ENCODE measurements at places on chromosomes 7 and 10. TPM values are rescaled to one million over a fixed set of nuclear protein-coding genes. Genes with fewer than 3 reads are reported as not detected.

DNA sequence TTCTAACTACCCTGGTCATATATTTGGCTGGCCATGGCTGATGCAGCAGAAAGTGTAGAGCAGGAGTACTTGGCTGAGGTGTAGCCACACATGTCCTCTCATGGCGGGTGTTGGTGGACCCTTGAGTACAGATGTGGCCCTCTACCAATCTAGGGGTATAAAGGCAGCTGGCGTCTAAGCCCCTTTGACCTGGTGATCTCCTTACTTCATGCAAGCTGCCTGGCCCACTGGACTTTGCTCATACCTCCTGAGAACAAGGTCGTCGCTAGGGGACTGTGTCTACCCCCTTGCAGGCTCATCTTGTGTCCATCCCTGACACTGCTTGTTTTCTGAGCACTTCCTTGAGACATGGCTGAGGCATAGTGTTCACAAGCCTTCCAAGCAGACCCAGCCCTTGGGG, 287.8 kb downstream of the RPS24 start:
- no peaks in the 10 kb centered on the region for H3K4me1 ChIP-seq
- no peak overlapping the region for H3K4me3 ChIP-seq
- DNase-seq, result no peak

- H3K36me3 ChIP-seq, result peaks cover 22% of the 10 kb centered on the region
- no peaks in the 10 kb centered on the region for H3K27me3 ChIP-seq
- peak; percentile 42 for DNase-seq
These were observed 507 bp downstream of the STN1 start for GRCh38 chr10:103917302-103918052.

DNA sequence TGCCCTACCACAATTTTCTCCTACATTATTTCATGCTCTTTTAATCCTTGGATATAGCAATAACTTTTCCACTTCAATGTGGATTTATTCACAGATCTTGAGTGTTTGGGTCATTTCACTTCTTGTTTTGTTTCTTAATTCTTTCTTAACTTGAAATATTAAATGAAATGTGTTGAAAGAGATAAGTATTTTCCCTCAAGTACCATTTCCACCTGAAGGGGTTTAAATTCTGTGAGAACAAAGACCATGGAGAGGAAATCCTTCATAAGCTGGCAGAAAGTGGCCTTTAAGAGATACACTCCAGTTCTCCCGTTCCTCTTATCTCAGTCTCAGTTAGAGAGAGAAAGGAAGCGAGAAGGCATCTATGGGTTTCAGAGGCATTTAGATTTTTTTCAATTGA, 14.1 kb upstream of the DLD start:
- no peaks in the 10 kb centered on the region for H3K27me3 ChIP-seq
- no peak overlapping the region for H3K27ac ChIP-seq
- H3K36me3 ChIP-seq, result no peaks in the 10 kb centered on the region
- no peaks in the 10 kb centered on the region for H3K4me1 ChIP-seq
- H3K4me3 ChIP-seq, result no peak overlapping the region

The ADRB1 gene
- total RNA-seq, result 0.13 TPM

The TEX36 gene
- total RNA-seq, result not detected

- no peaks in the 10 kb centered on the region for H3K36me3 ChIP-seq
- H3K4me1 ChIP-seq, result peaks cover 11% of the 10 kb centered on the region
- H3K27ac ChIP-seq, result no peak overlapping the region
- H3K27me3 ChIP-seq, result no peaks in the 10 kb centered on the region
These were observed 21.6 kb upstream of the GIMAP8 start for GRCh38 chr7:150428671-150429451.

The CYP26C1 gene
- 0.42 TPM for total RNA-seq

DNA sequence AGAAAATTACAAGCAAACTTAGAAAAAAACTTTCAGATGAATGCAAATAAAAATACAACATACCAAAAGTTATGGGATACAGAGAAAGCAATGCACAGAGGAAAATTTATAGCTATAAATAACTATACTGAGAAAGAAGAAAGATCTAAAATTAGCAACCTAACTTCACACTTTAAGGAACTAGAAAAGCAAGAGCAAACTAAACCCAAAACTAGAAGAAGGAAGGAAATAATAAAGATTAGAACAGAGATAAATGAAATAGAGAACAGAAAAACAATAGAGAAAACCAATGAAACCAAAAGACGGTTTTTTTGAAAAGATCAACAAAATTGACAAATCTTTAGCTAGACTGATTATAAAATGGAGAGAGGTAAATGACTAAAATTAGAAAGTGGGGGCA, 9.6 kb upstream of the STRA8 start:
- H3K36me3 ChIP-seq, result no peaks in the 10 kb centered on the region
- no peak overlapping the region for H3K4me3 ChIP-seq
- H3K27ac ChIP-seq, result no peak overlapping the region
- no peaks in the 10 kb centered on the region for H3K4me1 ChIP-seq

- H3K36me3 ChIP-seq, result no peaks in the 10 kb centered on the region
- no peaks in the 10 kb centered on the region for H3K4me1 ChIP-seq
- H3K4me3 ChIP-seq, result no peak overlapping the region
- H3K27ac ChIP-seq, result no peak overlapping the region
- no peaks in the 10 kb centered on the region for H3K27me3 ChIP-seq
These were observed 628.6 kb downstream of the PHTF2 start for GRCh38 chr7:78427209-78427608.

The LRRD1 gene
- total RNA-seq, result not detected

The PPIF gene
- 80.4 TPM for total RNA-seq

DNA sequence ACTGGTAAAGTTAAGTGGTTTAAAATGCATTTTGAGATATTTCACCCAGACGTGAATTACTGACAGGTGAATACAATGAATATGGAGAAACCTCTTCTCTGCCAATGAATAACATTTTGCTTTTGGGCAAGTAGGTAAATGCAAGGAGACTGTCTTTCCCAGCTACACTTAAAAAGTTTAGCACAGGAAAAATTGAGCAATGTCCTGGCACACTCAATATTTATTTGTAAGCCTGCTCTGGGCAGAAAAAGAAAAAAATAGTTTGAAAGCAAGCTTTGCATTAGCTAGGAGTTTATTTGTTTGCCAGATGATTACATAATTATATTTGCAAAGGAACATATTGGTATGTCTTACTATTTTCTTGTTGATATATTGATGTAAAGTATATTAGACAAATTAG, 624.2 kb downstream of the ACTR3B start:
- H3K4me3 ChIP-seq, result no peak overlapping the region
- H3K27ac ChIP-seq, result no peak overlapping the region
- H3K4me1 ChIP-seq, result no peaks in the 10 kb centered on the region
- DNase-seq, result no peak
- H3K36me3 ChIP-seq, result peaks cover 1% of the 10 kb centered on the region

The LHFPL3 gene
- total RNA-seq, result not detected

- no peaks in the 10 kb centered on the region for H3K36me3 ChIP-seq
- H3K27me3 ChIP-seq, result peaks cover 11% of the 10 kb centered on the region
- H3K27ac ChIP-seq, result no peak within 1 kb of the TSS
- peak within 1 kb of the TSS; percentile 67 for H3K4me3 ChIP-seq
- peak; percentile 90 for DNase-seq
These were observed at the start of gene WNT16 for GRCh38 chr7:121328508-121329190. Gene WNT16, plus strand, starts transcription at chr7:121329000. Its CDS starts 293 bp downstream, at chr7:121329293.

The CCDC172 gene
- 1.8 TPM for total RNA-seq

The ABCF2 gene
- total RNA-seq, result 70.5 TPM

DNA sequence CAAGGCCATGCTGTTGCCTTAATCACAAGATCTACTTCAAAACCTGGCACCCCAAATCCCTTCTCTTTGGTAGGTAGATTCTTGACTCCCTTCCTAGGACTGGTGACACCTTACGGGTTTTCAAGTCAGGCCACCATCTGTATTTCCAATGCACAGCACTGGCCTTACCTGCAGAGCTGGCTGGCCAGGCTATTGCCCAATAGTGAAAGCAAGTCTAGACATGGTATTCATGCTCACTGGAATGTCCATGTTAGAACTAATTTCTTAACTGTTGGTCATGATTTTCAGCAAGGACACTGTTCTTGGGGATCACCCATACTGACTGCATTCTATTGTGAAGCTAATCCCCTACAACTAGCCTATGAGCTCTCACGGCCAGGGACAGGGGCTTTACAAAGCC, 313.1 kb upstream of the RNF32 start:
- H3K4me1 ChIP-seq, result no peaks in the 10 kb centered on the region
- H3K4me3 ChIP-seq, result no peak overlapping the region

DNA sequence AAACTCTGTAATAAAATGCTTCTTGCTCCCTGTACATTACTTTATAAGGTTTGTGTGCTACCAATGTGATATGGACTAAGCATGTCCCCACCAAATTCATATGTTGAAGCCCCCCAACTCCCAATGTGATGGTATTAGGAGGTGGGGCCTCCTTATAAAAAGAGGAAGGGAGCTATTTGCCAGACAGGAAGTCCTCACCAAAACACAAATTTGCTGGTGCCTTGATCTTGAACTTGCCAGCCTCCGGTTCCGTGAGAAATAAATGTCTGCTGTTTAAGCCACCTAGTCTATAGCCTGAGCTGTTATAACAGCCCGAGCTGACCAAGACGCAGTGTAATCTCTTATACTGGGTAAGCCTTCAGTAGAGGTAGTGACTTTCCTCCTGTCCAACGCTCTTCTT, 114.5 kb downstream of the INHBA start:
- H3K27ac ChIP-seq, result no peak overlapping the region
- no peaks in the 10 kb centered on the region for H3K27me3 ChIP-seq
- no peak for DNase-seq
- peaks cover 3% of the 10 kb centered on the region for H3K36me3 ChIP-seq

DNA sequence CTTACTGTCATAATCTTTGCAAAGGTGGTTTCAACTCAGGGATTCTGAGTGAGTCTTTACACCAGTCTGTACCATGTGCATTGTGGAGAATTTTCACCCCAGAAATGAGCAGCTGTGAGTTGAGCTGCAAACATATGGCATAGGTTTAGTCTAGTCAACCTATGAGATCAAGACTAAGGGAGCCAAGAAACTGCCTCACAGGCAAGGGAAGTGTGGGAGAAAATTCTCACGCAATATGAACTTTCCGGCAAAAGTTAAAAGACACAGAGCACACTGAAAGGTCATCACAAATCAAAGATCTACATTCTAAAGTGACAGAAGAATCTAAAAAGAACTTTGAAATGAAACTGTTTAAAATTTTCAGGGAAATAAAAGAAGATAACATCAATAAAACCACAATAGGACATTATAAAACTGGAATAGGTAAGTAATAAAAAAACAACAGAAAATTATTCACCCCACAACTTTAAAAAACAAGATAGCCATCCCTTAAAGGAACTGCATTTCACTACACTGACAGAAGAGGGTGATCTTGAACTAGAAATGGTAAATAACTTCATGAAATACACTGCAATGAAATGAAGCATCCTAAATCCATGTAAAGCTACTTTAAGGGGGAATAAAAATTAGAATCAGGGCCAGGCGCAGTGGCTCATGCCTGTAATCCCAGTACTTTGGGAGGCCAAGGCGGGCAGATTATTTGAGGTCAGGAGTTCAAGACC, 63.5 kb downstream of the LGI1 start:
- no peak for DNase-seq
- H3K36me3 ChIP-seq, result no peaks in the 10 kb centered on the region
- no peaks in the 10 kb centered on the region for H3K27me3 ChIP-seq
- H3K27ac ChIP-seq, result no peak overlapping the region
- no peaks in the 10 kb centered on the region for H3K4me1 ChIP-seq
- no peak overlapping the region for H3K4me3 ChIP-seq
